Naive thymus-derived CD4-positive, alpha-beta T cell (primary cell): ENCODE measurements at places on chromosomes 11 and 22. TPM values are rescaled to one million over a fixed set of nuclear protein-coding genes. Genes with fewer than 3 reads are reported as not detected.

- no peak for DNase-seq
Observed at GRCh38 chr22:25027959-25028840, 75.7 kb downstream of the KIAA1671 start.

DNA sequence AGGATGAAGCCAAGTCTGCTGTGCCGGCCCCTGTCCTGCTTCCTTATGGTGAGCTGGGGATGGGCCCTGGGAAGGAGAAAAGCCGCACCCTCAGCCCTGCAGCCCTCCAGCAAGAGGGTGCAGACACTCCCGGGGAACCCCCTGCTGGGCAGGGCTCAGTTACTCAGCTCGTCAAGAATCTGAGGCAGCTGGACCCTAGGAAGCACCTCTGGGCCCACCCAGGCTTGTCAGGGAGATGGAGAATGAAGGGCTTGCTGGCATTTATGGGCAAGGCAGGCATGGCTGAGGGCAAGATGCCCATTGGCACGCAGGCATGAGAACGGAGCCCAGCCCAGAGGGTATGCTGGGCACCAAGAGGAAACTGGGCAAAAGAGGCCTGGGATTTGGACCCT is 12.9 kb downstream of the RELT start:
- DNase-seq = no peak

GRCh38 chr11:120974466-120974865 is 49.4 kb upstream of the TBCEL start:
- DNase-seq = no peak

- peak; percentile 54 for DNase-seq
Observed at GRCh38 chr11:62370743-62371440, 33.6 kb downstream of the ASRGL1 start.

PIWIL4 gene
- 1.2 TPM for total RNA-seq

- no peak for DNase-seq
Observed at GRCh38 chr11:85769771-85770170, 41.2 kb downstream of the SYTL2 start.

- DNase-seq = no peak
Observed at GRCh38 chr22:30176431-30176830, 70.1 kb downstream of the LIF start.
